ENCODE measurements at places on chromosomes 16 and 17. TPM values are rescaled to one million over a fixed set of nuclear protein-coding genes. Genes with fewer than 3 reads are reported as not detected.

GRB7 gene
- polyA plus RNA-seq = 35.9 TPM

FAM222B gene
- 24.0 TPM for polyA plus RNA-seq

CCL8 gene
- 0.39 TPM for polyA plus RNA-seq

HOXB1 gene
- polyA plus RNA-seq = 0.07 TPM

TNFRSF12A gene
- 48.4 TPM for polyA plus RNA-seq

TMUB2 gene
- 41.5 TPM for polyA plus RNA-seq

ADCY9 gene
- 8.1 TPM for polyA plus RNA-seq

MT1H gene
- polyA plus RNA-seq = 391 TPM

RCVRN gene
- polyA plus RNA-seq = 0.63 TPM

ARL2BP gene
- 44.5 TPM for polyA plus RNA-seq

PLA2G10 gene
- polyA plus RNA-seq = 1.2 TPM

GAST gene
- polyA plus RNA-seq = 0.28 TPM

KRTAP3-2 gene
- not detected for polyA plus RNA-seq

CHST5 gene
- 35.6 TPM for polyA plus RNA-seq

GLIS2 gene
- polyA plus RNA-seq = 11.5 TPM

CACNG4 gene
- 5.1 TPM for polyA plus RNA-seq

HOXB9 gene
- 0.03 TPM for polyA plus RNA-seq

HOXB5 gene
- 25.7 TPM for polyA plus RNA-seq

ITGB3 gene
- polyA plus RNA-seq = 5.6 TPM

SOX8 gene
- polyA plus RNA-seq = 3.7 TPM

NPIPB13 gene
- polyA plus RNA-seq = 17.6 TPM

CCDC78 gene
- polyA plus RNA-seq = 1.9 TPM

RASD1 gene
- 20.0 TPM for polyA plus RNA-seq

YBX2 gene
- 2.8 TPM for polyA plus RNA-seq

PRCD gene
- polyA plus RNA-seq = 4.7 TPM

NRN1L gene
- polyA plus RNA-seq = 1.6 TPM

USP43 gene
- 4.7 TPM for polyA plus RNA-seq

PRDM7 gene
- polyA plus RNA-seq = not detected

KRTAP4-3 gene
- not detected for polyA plus RNA-seq

PRRT2 gene
- 12.8 TPM for polyA plus RNA-seq

ATP2C2 gene
- polyA plus RNA-seq = 17.4 TPM

SLC52A1 gene
- 3.2 TPM for polyA plus RNA-seq

ARHGAP44 gene
- 3.2 TPM for polyA plus RNA-seq

BAIAP3 gene
- polyA plus RNA-seq = 8.1 TPM

C16orf74 gene
- 6.6 TPM for polyA plus RNA-seq

CTRB1 gene
- not detected for polyA plus RNA-seq

KAT7 gene
- polyA plus RNA-seq = 31.6 TPM

MMP28 gene
- 7.5 TPM for polyA plus RNA-seq

PRAC1 gene
- polyA plus RNA-seq = not detected

CCL4 gene
- 6.9 TPM for polyA plus RNA-seq
